Activated CD4-positive, alpha-beta T cell treated with anti-CD3 and anti-CD28 coated beads, Interleukin-2, amount 50 U/mL, for 16 hours (primary cell): ENCODE measurements at places on chromosomes 5 and 9.

DNA sequence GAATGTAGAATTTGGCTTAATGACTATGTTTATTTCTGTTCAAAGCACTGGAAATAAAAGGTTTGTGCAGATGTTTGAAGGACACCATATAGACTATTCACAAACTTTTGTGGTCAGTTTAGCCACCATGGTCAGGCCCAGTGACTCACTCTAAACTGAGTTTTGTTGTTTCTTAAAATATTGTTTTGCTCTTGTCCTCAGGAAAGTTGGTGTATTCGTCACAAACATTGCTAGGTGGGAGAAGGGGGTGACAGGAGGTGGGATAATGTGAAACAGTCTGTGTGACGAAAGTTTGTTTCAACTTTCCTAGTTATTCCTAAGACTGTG is 35.0 kb upstream of the LIFR start:
- no peak for DNase-seq

DNA sequence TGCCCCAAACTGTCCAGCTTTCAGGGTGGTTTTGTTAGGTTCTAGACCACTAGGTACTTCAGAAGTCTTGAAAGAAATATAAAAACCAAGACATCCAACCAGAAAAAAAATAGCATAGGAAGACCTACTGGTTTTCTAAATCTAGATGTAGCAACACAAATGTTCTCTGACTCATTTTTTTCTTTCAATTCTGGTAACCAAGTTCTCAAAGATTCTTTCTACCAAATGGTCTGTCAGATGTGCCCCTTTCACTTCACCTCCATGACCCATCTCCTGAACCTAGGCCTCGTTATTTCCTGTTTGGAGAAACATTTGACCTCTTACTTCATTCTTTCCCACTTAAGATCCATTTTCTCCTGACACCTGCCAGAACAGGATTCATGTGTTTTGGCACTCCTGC is 355.3 kb downstream of the KIAA0825 start:
- DNase-seq, result peak; percentile 37

GRCh38 chr5:176816043-176816745 is 5.8 kb downstream of the UNC5A start:
- DNase-seq, result no peak

DNA sequence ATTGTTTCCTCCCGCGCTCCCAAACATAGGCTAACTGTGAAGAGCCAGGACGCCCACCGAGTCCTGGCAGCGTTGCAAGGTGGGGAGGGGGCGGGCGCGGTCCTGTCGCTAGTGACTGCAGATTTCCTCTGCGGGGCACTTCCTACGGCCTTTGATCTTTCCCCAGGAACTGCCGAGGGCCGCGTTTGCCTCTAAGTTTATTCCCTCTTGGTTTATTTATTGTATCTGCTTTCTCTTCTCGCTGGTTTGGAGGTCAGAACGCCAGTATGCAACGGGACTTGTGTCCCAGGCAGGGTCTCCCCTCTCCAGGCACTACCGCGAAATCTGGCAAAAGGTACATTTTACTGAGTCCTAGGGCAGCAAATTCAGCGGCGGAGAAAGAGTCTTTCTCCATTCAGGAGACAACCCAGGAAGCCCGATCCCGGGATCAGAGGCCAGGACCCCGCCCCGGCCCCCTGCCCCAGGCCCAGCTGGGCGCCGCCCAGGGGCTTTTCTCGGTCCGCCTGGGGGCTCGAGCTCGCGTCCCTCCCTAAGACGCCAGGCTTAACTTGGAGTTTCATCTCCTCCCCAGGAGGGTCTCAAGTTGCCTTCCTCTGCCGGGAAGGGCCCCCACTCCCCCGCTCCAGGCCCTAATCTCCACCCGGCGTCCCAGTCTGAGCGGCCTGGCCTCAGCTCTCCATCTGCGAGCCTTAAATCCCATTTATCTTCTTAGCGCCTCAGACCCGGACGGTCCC is 884 bp upstream of the EGFLAM start:
- DNase-seq, result no peak

DNA sequence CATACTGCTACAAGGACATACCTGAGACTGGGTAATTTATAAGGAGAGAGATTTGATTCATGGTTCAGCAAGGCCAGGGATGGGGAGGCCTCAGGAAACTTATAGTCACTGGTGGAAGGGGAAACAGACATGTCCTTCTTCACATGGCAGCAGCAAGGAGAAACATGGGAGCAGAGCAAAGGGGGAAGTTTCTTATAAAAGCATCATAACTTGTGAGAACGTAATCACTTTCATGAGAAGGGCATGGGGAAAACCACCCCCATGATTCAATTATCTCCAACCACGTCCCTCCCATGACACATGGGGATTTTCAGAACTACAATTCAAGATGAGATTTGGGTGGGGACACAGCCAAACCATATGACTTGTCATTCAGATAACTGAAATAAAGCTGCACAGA is 100.9 kb downstream of the ST8SIA4 start:
- no peak for DNase-seq

- no peak for DNase-seq
Measured at GRCh38 chr5:19169426-19169825, 818.6 kb downstream of the CDH18 start.

- peak; percentile 57 for DNase-seq
Measured at GRCh38 chr9:99127356-99128132, 22.6 kb downstream of the TGFBR1 start.

- no peak for DNase-seq
Measured at GRCh38 chr5:167104351-167104750, 1187.1 kb upstream of the WWC1 start.

GRCh38 chr5:141420855-141421488 is at the start of gene PCDHGA11:
Gene PCDHGA11, plus strand, starts transcription at chr5:141421051. Its CDS starts 177 bp downstream, at chr5:141421228.
- DNase-seq, result peak; percentile 53

DNA sequence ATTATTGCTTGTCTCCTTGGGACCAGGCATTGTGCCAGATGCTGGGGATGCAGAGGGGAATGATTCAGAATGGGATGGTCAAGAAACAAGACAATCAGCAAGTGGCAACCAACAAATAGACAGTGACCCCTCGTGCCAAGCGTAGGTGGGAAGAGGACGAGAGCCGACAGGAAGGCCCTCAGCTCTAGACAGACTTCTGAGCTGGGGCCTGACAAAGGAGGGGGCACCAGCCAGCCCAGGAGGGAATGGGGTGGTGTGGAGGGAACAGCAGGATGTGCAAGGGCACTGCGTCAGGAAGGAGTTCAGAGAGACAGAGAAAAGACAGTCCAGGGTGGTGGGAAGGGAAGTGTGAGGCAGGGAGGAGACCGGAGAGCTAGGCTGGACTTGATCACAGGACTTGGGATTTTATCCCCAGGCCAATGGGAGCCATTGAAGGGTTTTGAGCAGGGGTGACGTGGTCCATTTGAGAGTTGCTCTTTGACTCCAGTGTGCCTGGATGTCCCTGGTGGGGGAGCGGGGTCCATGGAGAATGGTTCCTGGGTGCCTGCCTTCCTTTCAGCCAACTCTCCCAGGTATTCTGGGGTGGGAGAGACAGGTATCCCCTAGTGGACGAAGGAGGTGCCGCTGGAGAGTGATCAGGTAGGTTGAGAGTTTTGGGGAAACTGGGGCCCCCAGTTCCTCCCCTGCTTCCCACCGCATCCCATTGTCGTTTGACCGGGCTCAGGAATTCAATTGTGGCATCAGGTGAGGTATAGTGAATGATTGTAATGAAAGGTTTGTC is 79.3 kb upstream of the ZNF618 start:
- DNase-seq, result no peak

DNA sequence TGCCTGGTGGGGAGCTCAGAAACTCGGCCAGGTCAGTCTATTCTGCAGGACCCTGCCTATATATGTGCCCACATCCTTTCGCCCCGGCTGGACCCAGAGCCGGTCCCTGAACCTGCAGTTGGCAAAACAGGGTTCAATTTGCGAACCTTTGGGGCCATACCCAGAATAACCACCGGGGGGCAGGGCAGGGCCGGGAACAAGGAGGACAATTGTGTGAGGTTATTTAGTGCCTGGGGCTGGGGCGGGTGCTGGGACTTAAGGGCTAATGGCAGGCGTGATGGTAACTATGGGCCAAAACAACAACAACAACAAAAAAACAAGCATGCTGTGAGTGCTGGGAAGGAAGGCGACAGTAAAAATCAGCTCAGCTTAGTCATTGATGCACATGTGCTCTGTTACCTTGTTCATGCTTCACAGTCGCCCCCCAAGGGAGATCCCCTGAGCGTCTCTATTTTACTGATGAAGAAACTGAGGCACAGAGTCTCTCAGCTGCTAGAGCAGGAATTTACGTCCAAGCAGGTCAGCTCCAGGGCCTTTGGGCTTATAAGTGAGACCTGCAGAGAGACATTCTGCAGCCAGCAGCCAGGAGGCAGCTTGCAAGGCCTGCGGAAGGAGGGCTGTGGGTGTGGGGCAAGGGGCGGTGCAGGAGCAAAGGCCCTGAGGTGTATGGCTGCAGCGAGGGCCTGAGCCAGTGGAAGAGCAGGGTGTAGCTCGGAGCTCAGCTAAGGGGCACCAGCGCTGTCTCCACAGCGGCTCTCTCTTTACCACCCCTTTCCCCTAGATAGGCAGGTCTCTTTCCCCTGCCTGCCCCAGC is 106.0 kb downstream of the PHF2 start:
- DNase-seq, result peak; percentile 62

- no peak for DNase-seq
Measured at GRCh38 chr9:124354346-124355038, 60.8 kb downstream of the PSMB7 start.

DNA sequence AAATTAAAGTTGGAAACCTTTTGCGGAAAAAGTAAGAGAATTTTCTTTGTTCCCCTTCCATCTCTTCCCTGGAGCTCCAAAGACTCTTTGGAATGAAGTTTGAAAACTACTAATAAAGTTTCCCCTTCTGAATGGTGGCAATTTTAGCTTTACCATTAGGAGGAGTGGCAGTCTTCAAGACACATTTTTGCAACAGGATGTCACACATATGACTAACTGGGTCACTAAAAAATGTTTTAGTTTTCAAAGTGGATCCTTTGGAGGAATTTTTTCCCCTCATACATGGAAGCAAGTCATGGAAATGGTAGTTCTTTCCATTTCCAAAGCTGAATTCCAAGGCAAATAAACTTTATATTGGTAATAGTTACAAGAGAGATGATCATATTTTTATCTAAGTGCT is 15.6 kb downstream of the FBXO4 start:
- no peak for DNase-seq

- no peak for DNase-seq
Measured at GRCh38 chr9:134935701-134936345, 18.1 kb upstream of the FCN1 start.

- DNase-seq, result no peak
Measured at GRCh38 chr5:39775086-39775796, 350.5 kb upstream of the DAB2 start.

- no peak for DNase-seq
Measured at GRCh38 chr9:133155156-133155555, 8.6 kb downstream of the GBGT1 start.

DNA sequence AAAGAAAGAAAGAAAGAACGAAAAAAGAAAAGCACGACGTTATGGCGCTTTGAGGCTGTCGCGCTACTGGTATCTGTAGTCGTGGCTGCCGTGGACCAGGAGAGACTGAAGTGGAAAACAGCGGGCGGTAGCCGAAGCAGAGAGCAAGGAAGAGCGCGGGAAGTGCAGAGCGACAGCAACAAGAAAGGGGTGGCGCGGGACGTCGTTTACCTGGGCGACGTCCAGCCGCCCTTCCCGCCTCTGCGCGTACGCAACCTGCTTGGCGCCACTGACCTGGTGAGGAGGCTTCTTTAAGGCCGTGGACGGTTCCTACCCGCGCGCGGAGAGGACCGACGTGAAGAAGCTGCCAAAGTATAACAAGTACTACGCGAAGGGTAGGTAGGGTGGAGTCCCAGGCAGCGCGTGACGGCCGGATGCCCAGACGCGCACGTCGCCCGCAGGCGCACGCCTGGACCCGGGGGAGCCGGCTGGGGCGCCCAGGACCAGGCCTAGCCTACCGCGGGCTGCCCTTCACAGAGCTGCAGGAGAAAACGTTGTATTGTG is 15.4 kb downstream of the CCL28 start:
- peak; percentile 61 for DNase-seq

GRCh38 chr5:12825163-12825562 is 920.9 kb upstream of the CTNND2 start:
- DNase-seq, result no peak

- DNase-seq, result no peak
Measured at GRCh38 chr5:21121213-21121612, 1133.2 kb upstream of the CDH18 start.

DNA sequence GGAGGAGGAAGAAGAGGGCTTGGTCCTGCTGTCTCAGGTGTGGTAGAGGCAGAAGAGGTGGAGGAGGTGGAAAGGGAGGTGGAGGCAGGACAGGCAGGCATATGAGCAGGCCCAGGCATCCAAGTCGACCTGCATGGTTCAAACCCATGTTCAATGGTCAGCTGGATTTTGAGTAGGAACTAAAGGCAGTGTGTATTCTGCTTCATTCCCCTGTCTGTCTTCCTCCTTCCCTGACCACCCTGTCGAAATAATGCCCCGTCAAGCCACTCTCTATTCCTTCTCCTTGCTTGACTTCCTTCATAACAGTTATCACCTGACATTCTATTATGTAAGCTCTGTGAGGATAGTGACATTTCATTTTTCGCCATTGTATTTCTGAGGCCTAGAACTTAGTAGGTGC is 34.8 kb downstream of the ATP6V0E1 start:
- no peak for DNase-seq

- DNase-seq, result no peak
Measured at GRCh38 chr5:145553177-145553576, 282.0 kb downstream of the PRELID2 start.

DNA sequence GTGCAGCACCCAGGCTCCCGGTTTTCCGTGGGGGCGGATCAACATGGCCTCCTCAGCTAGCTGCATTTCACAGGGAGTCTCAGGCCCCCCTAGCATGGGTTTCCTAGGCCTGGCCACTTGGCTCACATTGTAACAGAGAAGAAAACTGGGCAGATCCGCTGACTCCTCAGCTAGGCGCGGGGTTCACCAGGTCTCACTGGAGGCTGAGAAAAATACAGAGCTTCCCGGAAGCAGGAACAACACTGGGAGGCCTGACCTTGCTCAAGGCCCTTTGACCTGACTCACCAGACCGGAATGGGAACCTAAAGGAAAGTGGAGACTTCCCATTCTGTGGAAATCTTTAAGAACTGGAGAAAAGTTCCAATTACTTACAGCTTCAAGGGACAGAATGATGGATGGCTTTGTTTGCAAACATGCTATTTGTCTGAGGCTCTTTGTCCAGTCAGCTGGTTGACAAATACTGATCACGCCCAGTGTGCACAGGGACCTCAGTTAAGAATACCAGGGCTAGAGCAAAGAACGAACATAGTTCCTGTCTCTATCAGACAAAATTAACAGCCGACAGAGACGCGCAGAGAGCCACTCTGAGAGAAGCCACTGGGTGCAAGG is 88.7 kb upstream of the LRRTM2 start:
- DNase-seq, result no peak

- no peak for DNase-seq
Measured at GRCh38 chr5:175603987-175604739, 53.7 kb upstream of the HRH2 start.

GRCh38 chr5:81027481-81028058 is 67.4 kb downstream of the RASGRF2 start:
- DNase-seq, result no peak
